Thoracic aorta (tissue), 2 donors: ENCODE measurements at places on chromosomes 3 and 15.

DNA sequence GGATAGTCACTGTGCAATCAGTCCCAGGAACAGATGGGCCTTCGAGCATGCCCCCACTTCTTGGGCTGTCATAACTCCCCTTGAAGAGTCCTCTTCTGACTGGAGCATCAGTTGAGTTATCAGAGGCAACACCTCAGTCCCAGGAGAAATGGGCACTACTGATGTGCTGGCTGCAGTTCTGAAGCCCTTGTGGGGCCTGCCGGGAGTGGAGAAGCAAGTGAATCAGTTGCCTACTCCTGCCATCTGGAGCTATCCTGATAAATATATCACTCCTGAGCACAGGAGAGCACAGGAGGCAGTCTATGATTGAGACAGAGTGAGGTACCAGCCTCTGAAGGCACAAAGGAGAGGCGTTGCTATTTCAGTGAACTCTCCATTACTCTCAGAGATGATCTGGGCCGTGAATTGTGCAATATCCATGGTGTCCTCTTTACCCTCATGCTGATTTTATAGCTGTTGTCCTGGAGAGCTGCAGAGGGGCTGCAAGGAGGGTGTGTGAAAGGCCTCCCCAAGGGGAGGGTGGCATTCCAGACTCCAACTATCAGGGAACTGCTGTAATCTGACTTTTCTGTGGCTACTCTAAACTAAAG lies 344.2 kb upstream of the ROPN1 start:
- DNase-seq, result no peak

DNA sequence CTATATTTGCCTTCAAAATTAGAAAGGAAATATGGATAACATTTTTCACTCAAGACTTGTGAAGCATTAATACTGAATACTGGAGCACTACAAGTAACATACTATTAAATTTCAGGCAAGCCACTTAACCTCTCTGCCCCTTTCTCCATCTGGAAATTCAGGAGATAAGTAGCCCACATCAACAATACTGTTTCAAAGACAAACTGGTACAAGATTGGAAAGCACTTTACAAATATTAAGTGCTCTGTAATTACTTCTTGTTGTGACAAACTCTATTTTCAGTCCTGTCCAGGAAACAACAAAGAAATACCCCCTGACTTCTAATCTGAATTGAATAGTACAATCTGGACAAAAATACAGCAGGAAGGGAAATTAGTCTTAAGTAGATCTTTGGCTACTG lies 49.3 kb downstream of the TMEM212 start:
- DNase-seq, result no peak

DNA sequence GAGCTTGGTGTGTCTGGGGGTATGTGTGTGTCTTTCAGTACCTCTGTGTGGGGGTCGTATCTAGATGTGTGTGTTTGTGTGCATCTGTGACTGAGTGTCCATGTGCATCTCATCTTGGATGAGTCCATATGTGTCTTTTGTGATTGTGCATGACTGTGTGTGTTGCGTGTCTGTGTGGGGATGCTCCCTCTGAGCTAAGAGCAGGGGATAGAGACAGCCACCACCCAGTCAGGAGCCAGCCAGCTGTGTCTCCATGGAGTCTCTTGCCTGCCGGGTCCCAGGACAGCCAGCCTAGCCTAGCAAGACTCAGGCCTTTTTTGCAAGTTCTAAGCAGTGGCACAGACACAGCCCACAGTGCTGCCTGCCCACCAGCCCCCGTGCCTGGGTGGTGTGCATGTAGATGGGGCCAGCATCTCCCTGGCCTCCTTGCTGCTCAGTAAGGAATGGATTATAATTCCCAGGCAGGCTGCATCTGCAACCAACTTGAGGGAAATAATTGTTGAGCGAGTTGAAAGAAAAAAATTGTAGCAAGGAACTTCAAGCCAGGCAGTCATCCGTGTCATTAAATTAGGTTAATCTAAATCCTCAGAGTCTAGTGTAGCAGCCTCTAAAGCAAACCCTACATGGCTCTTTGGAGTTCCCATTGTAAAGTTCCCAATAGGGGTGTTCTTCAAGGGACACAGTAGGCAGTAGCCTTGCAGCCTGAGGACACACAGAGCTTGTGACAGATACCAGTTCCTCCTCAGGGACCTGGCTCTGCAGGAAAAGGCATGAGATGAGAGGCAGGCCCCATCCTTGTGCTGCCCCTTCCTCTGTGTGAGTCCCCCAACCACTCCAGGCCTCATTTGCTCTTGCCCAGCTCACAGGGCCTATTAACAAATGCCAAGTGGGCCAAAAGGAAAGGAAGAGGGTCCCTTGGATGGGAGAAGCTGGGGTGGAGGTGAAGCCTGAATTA lies 35.9 kb upstream of the MRPS22 start:
- DNase-seq, result no peak

DNA sequence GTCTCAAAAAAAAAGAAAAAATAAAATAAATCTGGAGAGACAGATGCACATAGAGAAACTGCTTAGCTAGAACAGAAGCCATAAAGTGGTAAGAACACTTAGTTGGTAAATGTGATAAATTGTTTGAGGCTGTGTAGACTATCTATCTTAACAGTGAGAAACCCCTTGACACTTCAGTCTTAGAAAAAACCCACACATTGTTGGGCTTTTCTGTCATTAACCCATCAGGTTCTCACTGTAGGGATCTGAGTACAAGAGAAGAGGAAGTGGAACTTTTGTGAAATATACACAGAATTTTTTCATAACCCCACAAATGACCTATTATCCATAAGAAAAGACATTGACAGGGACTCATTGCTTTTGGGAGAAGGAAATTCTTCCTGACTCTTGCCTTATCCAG lies 24.4 kb downstream of the TP63 start:
- no peak for DNase-seq

DNA sequence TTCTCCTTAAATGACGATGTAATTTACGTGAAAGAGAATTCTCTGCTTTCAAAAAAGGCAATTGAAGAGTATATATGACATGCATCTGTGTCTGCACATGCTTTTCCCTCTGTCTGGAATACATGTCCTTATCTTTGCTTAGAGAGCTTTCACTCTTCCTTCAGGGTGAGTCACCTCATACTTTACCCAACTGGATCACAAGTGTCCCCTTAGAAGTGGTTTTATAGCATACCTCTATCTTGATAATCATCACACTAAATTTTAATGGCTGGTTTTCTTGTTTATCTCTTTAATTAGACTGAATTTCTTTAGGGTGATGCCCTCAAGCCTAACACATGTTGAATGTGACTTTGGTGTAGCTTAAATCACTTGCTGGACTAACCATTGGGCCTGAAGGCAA lies 178.9 kb downstream of the SV2B start:
- no peak for DNase-seq

DNA sequence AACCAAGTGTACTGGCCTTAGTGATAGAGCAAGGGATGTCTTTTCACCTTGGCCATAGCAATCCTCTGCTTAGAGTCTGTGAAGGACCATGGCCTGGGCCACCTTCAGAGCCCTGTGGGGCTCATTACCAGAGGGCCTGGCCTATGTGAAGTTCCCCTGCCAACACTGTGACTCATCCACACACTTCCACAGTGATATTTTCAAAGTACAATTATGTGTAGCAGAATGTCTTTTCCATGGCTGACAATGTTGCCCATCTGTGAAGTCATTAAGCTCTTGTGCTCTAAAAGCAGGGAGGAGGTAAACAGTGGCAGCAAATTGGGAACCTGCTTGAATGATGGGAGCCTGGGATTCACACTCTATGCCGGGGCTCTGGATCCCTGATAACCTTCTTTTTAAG lies 12.2 kb upstream of the CACNA1D start:
- DNase-seq, result no peak

- DNase-seq, result no peak
Measured at GRCh38 chr3:106423321-106424225, 554.8 kb upstream of the CBLB start.

- DNase-seq, result no peak
Measured at GRCh38 chr3:137610723-137611122, 153.4 kb upstream of the SOX14 start.

GRCh38 chr3:70149714-70150400 lies 150.3 kb downstream of the SAMMSON start:
- DNase-seq, result no peak

DNA sequence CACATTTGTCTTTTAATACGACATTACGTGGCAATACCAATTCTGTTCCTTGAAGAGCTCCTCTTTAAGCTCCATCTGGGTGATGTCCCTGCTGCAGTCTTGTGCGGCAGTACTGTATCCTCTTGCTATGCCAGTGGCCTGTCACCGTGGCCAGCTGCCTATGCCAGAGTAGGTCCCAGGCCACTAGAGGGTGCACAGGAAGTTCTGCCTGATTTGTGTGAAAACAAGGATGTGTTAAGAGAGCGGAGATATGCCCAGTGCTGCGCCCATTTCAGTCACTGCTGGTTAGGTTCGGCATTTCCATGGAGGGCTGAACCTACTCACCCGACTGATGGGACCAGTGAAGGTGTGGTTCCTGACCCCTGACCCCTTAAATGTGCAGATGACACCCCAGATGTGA lies 25.2 kb downstream of the NIPA1 start:
- DNase-seq, result no peak

- no peak for DNase-seq
Measured at GRCh38 chr15:101178479-101178878, 73.4 kb downstream of the CHSY1 start.

- no peak for DNase-seq
Measured at GRCh38 chr15:80106051-80106450, 46.6 kb downstream of the ZFAND6 start.

DNA sequence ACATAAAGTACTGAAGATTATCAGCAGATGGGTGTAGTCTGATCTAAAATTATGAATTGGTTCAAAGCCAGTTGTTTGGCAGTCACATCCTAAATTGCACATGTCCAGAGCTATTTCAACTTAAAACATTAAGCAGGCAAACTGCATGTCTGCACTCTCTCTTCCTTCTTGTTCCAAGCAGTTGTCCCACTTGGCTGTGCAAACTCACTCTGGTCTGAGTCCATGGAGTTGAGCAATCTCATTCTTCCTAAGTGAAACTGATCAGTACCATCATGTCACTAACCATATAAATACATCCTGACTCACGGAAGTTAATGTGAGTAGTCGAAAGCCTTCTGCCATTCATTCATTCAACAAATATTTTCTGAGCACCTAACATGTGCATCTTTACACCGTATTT lies 353.0 kb downstream of the ROBO1 start:
- no peak for DNase-seq

- no peak for DNase-seq
Measured at GRCh38 chr15:101642361-101642760, 9.8 kb downstream of the TM2D3 start.

DNA sequence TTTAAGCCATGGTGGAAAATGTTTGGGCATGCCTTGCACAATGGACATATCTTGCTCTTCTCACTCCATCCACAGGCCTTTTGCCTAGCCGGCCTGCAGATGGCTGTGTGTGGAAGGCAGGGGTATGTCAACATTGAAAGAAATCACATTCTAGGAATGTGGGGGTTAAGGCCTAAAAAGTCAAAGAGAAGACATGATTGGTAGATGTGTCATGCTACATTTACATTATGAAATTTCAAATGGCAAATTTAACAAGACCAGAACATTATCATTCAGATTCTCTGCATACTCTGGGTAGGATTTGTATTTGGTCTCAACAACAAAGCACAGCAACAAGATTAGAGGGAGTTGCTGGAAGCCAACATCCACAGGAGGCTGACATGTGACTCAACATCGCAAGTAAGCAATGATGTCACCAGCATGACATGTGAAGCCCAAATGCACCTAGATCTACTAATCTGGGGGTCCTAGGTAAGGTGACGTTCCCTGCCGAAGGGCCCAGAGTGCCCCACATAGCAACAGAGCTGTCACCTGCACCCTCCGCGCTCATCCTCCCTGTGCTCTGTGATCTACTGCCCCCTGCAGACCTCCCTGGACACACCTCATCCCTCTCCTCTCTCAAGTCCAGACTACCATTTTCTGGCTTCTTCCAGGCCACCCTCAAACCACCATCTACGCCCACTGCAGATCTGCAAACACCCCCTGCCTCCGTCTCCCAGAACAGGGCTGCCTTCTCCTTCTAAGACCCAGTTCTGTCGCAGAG lies 39.4 kb downstream of the CLDN18 start:
- DNase-seq, result no peak

DNA sequence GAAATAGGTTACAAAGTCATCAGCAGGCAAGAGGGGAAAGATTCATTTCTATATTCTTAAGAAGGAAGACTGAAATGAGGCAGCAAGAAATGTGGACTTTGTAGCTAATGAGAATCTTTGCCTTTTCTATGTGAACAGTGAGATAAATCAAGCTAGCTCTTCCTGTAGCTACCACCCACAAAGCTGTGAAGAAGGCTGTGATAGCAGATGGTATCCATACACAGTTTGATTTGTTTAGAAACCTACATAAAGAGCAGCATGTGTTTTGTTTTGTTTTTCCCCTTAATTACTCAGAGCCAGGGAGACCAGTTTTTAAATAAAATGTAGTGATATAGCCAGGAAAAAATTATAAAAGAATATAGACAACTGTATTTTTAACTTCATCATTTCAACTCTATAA lies 45.5 kb downstream of the TEX9 start:
- no peak for DNase-seq

- no peak for DNase-seq
Measured at GRCh38 chr3:185270262-185270955, 16.6 kb upstream of the EHHADH start.

- DNase-seq, result no peak
Measured at GRCh38 chr15:79535536-79535935, 103.4 kb downstream of the MINAR1 start.

GRCh38 chr3:57069503-57069902 lies 9.0 kb downstream of the SPATA12 start:
- DNase-seq, result no peak

DNA sequence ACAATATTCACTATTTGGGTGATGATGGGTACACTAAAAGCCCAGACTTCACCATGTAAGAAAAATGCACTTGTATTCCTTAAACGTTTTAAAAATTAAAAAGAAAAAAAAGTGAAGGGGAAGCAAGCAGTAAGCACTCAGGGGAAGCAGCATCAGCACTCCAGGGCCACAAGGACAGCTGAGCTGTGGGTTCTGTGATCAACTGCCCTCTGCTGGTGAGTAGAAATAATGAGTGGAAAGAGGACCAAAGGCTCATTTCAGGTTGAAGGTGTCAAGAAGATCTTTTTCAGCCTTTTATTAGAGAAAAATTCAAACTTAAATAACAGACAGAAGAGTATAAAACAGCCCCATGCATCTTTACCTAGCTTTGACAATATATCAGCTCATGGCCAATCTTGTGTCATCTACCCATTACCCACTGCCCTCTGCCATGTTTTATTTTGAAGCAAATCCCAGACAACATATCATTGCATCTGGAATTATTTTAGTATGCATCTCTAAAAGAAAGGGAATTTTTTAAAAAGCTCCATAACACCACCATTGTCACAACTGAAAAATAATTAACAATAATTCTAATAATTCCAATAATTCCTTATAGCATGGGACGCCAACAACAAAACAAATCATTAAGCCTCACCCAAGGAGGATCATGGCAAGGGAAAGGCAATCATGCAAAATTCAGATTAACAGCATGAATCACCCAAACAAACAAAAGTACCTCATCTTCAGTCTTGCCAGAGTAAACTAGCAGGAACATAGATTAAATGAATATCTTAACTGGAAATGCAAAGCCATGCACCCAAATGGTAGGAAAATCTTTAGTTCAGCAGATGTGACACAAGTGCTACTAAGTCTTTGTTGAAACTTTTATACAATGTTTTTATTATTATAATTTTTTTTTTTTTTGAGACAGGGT lies 42.5 kb downstream of the TAMM41 start:
- DNase-seq, result no peak

GRCh38 chr3:13266005-13266404 lies 154.1 kb downstream of the NUP210 start:
- DNase-seq, result no peak
